Activated CD4-positive, alpha-beta memory T cell treated with anti-CD3 and anti-CD28 coated beads for 36 hours (primary cell): ENCODE measurements at places on chromosomes 6 and 20. TPM values are rescaled to one million over a fixed set of nuclear protein-coding genes. Genes with fewer than 3 reads are reported as not detected.

DNA sequence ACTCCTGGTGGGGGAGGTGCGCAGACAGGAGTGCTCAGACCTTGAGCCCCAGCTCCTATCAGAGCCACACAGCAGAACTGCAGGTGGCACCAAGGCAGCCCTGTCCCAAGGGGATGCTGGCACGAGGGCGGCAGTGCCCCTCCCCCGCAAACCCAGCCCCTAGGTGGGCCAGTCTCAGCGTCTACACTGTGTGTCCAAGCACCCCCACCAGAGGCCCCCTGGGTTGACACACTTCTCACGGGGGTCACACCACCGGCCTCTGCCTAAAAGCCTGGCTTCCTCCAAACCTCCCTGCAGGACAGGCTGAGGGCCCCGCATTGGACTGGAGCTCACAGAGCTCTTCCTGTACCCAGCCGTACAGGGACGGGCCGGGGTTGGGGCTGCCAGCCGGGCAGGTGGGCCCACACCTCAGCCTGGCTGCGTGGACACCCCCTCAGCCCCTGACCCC, 8.1 kb downstream of the SLC2A4RG start:
- DNase-seq: no peak
- H3K27me3 ChIP-seq: no peaks in the 10 kb centered on the region
- H3K27ac ChIP-seq: no peak overlapping the region
- H3K4me1 ChIP-seq: peaks cover 15% of the 10 kb centered on the region
- no peak overlapping the region for H3K4me3 ChIP-seq

GRCh38 chr6:156883497-156884252, 106.5 kb downstream of the ARID1B start:
- no peak overlapping the region for H3K27ac ChIP-seq
- no peaks in the 10 kb centered on the region for H3K27me3 ChIP-seq
- H3K4me3 ChIP-seq: no peak overlapping the region
- DNase-seq: no peak
- no peaks in the 10 kb centered on the region for H3K36me3 ChIP-seq
- peaks cover 68% of the 10 kb centered on the region for H3K4me1 ChIP-seq

DNA sequence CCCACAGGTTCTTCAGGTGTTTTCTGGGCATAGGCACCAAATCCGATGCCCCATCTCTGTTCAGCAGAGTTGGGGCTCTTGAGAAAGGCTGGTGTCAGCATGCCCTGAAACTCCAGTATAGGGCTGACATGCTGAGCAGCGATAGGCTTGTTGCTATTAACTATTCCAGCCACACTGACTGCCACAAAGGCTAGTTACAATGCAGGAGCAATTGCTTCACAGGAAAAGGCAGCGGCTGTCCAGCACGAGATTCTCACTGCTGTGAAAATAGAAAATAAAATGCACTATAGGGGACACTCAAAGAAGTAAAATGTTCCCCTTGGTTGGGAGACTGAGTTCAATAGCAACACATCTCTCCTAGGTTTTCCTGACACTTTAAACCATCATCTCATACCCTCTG, 112.4 kb downstream of the BFSP1 start:
- H3K4me3 ChIP-seq: no peak overlapping the region
- no peak for DNase-seq
- peaks cover 8% of the 10 kb centered on the region for H3K27me3 ChIP-seq
- peaks cover 2% of the 10 kb centered on the region for H3K36me3 ChIP-seq

The VGLL2 gene
- not detected for total RNA-seq

DNA sequence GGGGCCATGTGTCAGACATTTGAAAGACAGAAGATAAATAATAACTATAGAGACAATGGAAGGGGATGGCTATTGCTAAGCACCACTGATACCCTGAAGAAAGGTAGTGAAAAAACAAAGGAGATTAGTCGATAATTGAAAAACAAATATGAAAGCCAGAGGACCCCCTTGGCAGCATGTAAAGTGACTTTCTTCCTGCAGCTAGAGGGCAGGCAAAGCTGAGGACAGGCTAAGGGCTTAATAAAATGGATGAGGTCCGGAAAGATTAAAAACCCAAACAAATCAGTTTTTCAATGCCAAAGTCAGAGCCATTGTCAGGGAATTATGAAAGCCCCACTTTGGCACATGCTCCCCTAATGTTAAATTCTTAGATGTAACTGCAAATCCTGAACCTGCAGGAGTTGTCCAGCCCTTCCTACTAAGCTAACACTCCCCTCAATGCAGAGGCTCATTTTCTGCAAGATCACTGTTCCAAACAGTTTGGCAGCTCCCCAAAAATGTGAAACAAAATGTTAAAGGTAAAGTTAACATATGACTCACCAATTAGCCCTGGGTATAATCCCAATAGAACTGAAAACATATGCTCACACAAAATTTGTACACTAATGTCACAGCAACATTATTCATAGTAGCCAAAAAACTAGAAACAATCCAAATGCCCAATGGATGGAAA, 1177.9 kb downstream of the GRIK2 start:
- no peaks in the 10 kb centered on the region for H3K4me1 ChIP-seq
- H3K27ac ChIP-seq: no peak overlapping the region
- H3K27me3 ChIP-seq: no peaks in the 10 kb centered on the region
- H3K36me3 ChIP-seq: no peaks in the 10 kb centered on the region

The BPIFB2 gene
- not detected for total RNA-seq

The UQCC2 gene
- total RNA-seq: 157 TPM

The DEFB132 gene
- total RNA-seq: not detected

- no peak overlapping the region for H3K4me3 ChIP-seq
- H3K27ac ChIP-seq: peak overlapping the region; percentile 3
- no peaks in the 10 kb centered on the region for H3K27me3 ChIP-seq
- peaks cover 3% of the 10 kb centered on the region for H3K36me3 ChIP-seq
- peak; percentile 41 for DNase-seq
Measured at GRCh38 chr20:5153612-5154542, 27.1 kb downstream of the CDS2 start.

DNA sequence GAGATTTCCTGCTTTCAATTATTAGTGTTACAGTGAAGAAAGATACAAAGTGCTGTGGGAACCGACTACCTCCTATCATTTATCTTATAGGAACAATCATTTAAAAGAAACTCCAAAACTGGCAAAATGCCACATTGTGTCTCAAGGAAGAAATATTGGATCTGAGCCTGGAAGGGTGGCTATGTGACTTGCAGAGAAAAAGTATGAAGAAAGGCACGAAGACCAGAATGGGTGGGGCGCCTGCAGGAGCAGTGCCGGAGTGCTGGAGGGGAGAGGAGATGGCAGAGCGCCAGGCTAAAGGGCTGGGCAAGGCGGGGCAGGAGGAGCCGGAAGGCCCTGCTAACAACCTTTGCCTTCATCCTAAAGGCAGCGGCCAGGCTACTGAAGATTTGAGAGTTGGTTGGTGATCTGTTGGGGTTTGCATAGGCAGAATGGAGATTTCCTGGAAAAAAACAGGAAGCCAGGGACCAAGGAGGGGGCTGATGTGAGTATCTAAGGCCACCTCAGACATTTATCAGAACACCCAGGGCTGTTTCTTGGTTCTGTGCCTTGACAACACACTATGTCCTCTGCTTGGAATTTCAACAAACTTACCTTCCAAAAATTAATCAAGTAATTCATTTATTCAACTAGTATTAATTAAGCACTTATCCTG, 125.6 kb downstream of the MAFB start:
- no peak for DNase-seq
- no peak overlapping the region for H3K4me3 ChIP-seq
- peaks cover 1% of the 10 kb centered on the region for H3K27me3 ChIP-seq
- no peak overlapping the region for H3K27ac ChIP-seq
- no peaks in the 10 kb centered on the region for H3K4me1 ChIP-seq

The TPBG gene
- total RNA-seq: 0.55 TPM

DNA sequence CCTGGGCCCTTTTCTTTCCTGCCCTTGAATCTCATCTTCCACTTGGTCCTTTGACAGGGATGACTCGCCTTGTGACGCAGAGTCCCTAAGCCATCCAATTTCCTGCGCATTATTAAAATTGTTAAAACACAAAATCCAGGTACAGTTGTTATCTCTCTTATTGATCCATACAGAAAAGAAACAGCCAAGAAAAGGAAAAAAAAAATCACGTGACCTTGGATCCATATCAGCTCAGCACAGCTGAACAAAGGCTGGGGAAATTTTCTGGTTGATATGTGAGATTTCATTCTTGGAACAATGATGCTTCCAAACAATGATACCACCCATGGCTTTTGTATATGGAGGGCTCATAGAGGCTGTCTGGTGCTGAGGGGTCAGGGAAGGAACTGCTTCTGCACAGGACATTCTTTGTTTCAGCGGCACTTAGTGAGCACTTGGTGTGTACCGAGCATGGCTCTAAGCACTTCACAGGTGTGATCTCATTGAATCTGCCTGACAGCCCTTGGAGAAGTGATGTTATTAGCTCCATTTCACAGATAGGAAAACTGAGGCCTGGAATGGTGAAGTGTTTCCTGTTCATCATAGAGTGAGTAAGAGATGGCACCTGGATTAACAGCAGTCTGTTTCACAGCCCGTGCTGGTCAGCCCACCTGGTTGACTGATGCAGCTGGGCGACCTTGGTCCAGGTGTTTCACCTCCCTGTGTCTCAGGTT, 155.0 kb upstream of the SULF2 start:
- H3K36me3 ChIP-seq: no peaks in the 10 kb centered on the region
- H3K4me3 ChIP-seq: no peak overlapping the region

- H3K36me3 ChIP-seq: peaks cover 38% of the 10 kb centered on the region
- no peaks in the 10 kb centered on the region for H3K27me3 ChIP-seq
- DNase-seq: no peak
- no peak overlapping the region for H3K27ac ChIP-seq
Measured at GRCh38 chr6:90544081-90544480, 42.8 kb downstream of the MAP3K7 start.

DNA sequence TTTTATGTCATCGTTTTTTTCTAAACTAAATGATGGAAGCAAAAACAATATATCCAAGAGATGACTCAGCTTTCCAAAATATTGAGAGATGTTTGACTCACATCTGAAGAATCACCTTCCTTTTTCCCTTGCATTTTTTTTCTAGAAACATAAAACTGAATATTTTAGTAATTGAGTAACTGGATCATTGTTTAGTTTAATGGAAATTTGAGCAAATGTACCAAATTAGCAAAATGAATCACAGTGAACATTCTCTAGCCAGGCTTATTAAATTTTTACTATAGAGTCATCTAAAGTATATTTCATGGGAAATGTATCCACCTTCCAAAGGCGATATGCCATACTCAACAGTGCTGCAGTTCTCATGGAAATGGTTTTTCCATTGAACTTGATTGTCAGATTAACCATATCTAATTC, 145.5 kb downstream of the TENT5A start:
- DNase-seq: no peak
- H3K27me3 ChIP-seq: no peaks in the 10 kb centered on the region
- H3K4me3 ChIP-seq: no peak overlapping the region
- no peaks in the 10 kb centered on the region for H3K4me1 ChIP-seq
- H3K27ac ChIP-seq: no peak overlapping the region

The CCN2 gene
- not detected for total RNA-seq

DNA sequence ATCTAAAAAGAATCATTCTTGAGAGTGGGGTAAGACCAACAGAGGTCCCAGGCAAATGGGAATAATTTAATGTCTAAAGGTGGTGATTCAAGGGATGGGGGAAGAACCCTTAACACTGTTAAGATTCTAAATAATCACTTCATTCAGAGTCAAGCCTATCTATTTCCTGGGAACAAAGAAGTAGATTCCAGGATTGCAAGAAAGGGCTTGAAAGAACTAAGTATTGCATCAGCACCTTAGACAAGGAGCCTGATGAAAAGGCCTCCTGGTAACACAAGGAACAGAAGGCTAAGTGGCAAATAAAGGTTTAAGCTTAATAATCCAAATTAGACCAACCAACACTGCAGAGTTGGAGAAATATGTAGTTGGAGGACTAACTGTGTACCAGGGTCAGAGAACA, 620.7 kb upstream of the BTBD3 start:
- H3K27me3 ChIP-seq: no peaks in the 10 kb centered on the region
- no peak overlapping the region for H3K27ac ChIP-seq
- no peaks in the 10 kb centered on the region for H3K4me1 ChIP-seq
- no peak overlapping the region for H3K4me3 ChIP-seq

- no peak overlapping the region for H3K4me3 ChIP-seq
- H3K4me1 ChIP-seq: no peaks in the 10 kb centered on the region
- H3K27me3 ChIP-seq: no peaks in the 10 kb centered on the region
- DNase-seq: no peak
- no peak overlapping the region for H3K27ac ChIP-seq
- H3K36me3 ChIP-seq: no peaks in the 10 kb centered on the region
Measured at GRCh38 chr6:113318575-113318917, 538.6 kb upstream of the MARCKS start.

DNA sequence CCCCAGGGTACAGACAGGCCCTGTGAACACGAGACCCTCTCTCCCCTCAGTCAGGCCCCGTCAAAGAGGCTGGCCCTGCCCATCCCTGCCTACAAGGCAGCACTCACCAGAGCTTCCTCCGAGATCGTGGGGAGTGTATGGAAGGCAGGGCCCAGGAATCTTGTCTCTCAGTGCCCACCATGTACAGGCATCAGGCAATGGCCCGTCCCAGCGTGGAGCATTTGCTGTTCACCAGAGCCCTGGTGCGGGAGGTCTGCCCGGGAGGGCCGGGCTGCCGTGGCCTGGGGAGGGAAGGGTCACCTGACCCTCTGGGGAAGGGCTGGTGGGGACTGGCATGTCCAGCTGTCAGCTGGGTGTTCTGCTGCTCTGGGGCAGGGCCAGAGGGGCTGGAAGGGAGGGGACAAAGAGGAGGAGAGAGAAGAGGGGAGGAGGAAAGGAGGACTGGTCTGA, at the start of gene IP6K3:
IP6K3 (minus strand) TSS at position 255 of the 450 bp plus-strand sequence. CDS start 11,429 bp downstream, outside the sequence.
- H3K36me3 ChIP-seq: no peaks in the 10 kb centered on the region
- peaks cover 2% of the 10 kb centered on the region for H3K4me1 ChIP-seq
- no peak for DNase-seq
- H3K27ac ChIP-seq: no peak within 1 kb of the TSS

The SSTR4 gene
- total RNA-seq: not detected

The NRN1 gene
- 1.00 TPM for total RNA-seq

GRCh38 chr6:47403801-47404200, 73.8 kb upstream of the CD2AP start:
- DNase-seq: no peak
- H3K27ac ChIP-seq: no peak overlapping the region
- no peaks in the 10 kb centered on the region for H3K4me1 ChIP-seq
- H3K4me3 ChIP-seq: no peak overlapping the region
- no peaks in the 10 kb centered on the region for H3K27me3 ChIP-seq

DNA sequence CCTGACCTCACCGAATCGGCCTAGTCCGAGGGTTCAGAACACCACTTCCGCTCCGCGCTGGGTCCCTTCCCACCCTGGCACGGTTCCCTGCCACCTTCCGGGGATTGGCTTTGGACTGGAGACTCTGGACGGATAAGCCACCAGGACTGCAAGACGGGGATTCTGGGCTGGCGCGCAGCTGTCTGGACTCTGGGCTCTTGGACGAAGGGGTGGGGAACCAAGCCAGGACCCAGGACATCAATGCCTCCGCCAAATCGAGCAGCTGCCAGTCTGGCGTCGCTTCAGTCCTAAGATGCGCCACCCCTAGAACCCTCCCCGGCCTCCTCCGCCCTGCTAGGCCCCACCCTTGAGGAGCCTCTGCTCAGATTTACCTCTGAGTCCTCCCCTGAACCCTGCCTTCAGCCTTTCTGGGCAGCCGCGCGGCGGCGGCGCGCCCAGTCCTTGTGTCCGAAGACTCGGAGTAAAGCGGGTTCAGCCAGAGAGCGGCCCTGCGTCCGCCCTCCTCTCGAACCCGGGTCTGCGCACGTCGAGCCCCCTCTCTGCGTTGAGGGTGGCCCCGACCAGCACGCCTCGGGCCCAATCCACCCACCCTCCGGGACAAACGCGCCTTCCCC, 1.2 kb downstream of the KCNK17 start:
- peaks cover 57% of the 10 kb centered on the region for H3K27me3 ChIP-seq
- DNase-seq: no peak
- H3K27ac ChIP-seq: no peak overlapping the region
- no peaks in the 10 kb centered on the region for H3K36me3 ChIP-seq
- H3K4me3 ChIP-seq: no peak overlapping the region
